GM18507 (cell line): ENCODE measurements at places on chromosomes 1 and 21.

DNA sequence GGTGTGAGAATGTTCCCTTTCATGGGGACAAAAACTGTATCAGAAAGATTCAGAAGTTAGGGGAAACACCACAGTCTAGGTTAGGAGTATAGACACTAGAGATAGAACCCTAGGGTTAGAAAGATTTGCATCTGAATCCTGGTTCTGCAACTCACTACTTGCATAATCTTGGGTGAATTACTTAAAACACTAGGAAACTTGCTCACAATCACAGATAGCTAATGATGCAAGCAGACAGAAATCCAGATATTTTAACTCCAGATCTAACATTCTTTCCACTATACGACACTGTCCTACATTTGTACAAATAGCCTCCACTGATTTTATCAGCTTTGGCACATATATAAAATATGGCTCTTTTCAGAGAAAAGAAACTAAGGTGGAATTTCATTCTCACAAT is 30.8 kb upstream of the GLIS1 start:
- DNase-seq, result no peak

DNA sequence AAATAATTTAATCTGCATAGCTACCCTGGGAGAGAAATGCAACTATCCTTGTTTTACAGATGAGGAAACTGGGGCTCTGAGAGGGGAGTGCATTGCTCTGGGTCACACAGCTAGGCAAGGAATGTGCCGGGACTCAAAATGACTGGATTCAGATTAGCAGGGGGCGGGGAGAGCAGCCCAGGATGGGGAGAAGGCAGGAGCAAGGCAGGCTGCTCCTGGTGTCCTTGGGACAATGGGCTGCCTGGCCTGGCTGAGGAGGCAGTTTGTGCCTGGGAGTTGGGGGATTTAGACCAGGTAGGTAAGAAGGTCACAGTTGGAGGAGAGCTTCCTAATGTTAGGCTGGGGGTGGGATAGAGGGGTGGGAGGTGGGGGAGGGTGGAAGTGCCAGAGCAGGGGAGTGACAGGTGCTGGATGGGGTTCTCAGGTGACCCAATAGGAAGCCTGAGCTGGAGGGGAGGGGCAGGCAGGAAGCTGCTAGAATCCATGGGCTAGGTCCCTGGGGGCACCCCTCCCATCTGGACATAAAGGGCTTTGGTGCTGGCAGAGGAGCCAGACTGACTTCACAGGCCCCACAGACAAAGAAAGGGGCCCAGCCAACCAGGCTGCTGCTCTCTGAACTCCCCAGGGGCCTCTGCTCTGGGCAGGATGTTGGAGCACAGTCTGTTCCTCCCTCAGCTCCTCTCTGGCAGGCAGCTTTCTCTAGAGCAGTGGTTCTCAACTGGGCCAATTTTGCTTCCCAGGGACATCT is 29.0 kb downstream of the TRIM62 start:
- DNase-seq, result no peak

DNA sequence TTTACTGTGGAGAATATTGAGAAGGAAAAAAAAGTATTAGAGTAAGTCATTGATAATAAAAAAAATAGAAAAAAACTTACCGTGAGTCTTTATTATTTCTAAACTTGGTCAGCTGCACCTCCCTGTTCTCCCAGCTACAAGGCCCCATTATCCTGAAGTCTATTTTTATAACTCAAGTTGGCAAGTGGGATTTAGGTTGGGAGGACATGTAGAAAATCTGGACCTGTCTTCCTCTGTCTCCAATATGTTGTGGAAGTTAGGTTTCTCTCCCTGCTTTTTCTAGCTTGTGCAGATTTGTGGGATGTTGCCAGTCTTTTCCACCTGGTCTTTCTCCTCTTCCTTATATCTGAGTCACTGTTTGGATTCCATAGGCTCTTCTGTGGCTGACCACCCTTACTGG is 361.4 kb downstream of the HLX start:
- no peak for DNase-seq

DNA sequence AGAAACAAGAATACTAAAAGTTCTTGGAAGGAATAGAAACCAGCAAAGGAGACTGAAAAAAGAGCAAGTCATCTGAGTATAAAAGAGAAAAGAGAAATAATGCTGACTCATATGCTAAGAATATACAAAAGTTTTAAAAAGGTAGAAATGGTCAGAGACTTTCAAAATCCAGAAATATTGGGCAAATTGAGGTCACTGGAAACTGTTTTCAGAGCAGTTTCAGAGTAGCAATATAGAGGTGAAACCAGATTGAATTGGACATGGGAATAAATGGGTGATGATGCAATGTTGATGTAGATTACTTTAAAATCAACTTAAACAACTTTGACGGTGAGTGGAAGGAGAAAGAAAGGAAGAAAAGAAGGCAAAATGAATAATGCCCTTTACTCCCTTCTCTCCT is 1.8 kb upstream of the RPS6KC1 start:
- no peak for DNase-seq

GRCh38 chr1:100229681-100230443 is 19.8 kb downstream of the DBT start:
- DNase-seq, result no peak

DNA sequence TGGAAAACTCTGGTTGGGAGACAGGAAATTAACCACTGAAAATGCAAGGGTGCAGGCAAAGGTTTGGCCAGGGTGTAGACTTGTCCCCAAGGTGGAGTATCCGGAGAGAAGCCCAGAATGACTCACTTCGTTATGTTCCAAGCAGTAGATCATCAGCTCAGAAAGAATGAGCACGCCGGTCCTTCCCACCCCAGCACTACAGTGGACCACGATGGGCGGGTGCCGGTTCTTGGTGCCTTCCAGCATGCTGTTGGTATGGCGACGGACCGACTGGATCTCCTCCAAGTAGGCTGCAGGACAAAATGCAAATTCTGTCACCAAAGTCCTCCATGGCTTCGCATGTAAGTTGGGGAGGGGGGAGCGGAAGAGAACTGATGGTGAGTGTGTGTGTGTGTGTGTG is 83.4 kb downstream of the SMYD2 start:
- no peak for DNase-seq

DNA sequence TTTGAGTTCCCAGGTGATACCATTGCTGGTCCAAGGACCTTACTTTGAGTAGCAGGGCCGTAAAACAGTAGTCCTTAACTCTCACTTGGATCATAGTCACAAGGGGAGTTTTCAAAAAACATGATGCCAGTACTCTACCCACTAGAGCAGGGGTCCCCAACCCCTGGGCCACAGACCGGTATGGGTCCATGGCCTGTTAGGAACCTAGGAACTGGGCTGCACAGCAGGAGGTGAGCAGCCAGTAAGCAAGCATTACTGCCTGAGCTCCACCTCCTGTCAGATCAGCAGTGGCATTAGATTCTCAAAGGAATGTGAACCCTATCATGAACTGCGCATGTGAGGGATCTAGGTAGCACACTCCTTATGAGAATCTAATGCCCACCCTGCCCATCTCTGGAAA is 39.7 kb upstream of the KCNQ4 start:
- DNase-seq, result no peak

GRCh38 chr1:197915260-197915861 is 1.8 kb upstream of the LHX9 start:
- no peak for DNase-seq

- DNase-seq, result no peak
Measured at GRCh38 chr1:153633161-153633753, 609 bp upstream of the CHTOP start.

- DNase-seq, result peak; percentile 73
Measured at GRCh38 chr1:40818264-40818961, 34.8 kb downstream of the KCNQ4 start.

DNA sequence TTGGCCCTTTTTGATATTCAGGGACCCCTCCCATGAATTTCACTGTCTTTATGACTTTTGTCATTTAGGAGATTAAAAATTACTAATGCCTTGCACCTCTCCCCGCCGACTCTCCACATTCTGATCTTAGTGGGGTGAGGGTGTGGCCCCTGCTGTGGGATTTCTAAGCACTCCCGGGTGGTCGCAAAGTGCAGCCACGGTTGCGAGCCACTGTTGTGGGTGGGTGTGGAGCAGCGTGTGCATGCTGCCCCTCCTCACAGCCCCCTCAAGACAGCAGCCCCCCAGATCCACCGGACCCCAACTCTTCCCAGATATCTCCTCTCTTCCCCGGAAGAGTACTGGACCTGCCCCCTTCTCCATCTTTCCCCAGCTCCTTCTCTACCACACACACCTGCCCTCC is 66.6 kb upstream of the EFHD2 start:
- no peak for DNase-seq

GRCh38 chr21:44918581-44919033 is 2.1 kb downstream of the ITGB2 start:
- DNase-seq, result no peak

DNA sequence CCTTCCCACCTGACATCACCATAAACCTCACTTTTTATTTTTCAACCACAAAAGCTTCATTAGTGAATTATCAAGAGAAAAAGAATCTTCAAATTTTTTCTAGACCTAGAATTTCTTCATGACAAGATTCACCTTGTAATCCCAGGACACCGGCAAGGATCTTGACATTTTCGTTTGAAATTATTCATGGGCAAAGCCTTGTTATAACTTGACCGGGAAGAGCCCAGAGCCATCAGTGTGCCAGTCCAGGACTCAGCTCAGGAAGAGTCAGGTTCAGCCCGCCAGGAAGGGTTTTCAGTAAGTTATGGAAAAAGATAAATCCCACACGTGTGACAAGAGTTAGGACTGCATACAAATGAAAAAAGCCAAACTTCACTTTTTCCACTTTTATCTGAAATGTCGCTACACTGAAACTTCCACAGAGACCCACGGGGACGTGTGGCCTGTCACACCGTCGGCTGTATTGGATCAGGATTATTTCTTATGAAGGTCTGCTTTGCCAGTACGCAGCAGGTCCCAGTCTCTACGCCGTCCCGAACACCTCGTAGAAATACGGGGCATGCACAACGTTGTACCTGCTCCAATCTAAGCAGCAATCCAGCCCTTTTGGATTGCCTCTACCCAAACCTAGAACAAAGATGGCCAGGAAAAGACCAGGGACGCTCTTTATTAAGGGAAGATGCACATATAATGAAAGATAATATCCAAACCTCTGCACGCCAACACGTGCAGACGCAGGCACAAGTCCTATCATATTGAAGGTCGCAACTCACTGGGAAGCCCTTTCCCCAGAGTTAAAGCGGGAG is 916 bp downstream of the F3 start:
- no peak for DNase-seq

DNA sequence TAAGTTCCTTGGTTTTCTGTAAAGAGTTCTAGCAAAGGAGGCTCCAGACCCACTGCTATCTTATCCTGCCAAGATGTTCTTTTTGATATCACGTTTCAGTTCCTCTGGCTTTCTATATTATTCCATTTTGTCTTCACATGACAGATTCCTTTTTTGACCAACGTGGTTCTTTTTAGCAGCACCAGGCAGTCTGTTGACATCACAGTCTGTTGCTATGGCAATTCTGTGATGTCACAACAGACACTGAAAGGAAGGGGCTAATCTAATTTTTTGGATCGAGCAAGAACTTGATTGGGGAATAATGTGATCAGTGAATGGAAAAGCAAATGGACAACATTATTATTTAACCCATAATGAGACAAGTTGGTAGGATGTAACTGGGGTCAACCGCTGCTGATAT is 64.5 kb upstream of the GOLT1A start:
- DNase-seq, result no peak

DNA sequence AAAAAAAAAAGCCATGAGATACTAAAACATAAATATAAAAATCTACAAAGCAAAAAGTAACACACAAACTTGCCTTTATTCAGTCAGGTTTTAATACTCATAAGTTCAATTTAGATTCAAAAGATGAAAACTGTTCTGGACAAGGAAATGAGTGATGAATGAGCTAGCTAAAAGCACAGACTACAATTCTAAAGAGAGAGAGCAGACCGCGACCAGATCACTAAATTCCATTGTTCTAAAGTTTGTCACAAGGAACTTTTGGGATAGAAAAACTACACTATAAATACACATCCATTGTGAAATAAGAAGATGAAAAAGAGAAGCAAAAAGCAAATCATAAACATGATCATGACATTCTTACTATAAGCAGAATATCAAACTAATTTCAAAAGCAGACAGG is 1.7 kb downstream of the ODF2L start:
- no peak for DNase-seq

GRCh38 chr21:14541841-14542490 is 4.1 kb downstream of the SAMSN1 start:
- DNase-seq, result no peak

DNA sequence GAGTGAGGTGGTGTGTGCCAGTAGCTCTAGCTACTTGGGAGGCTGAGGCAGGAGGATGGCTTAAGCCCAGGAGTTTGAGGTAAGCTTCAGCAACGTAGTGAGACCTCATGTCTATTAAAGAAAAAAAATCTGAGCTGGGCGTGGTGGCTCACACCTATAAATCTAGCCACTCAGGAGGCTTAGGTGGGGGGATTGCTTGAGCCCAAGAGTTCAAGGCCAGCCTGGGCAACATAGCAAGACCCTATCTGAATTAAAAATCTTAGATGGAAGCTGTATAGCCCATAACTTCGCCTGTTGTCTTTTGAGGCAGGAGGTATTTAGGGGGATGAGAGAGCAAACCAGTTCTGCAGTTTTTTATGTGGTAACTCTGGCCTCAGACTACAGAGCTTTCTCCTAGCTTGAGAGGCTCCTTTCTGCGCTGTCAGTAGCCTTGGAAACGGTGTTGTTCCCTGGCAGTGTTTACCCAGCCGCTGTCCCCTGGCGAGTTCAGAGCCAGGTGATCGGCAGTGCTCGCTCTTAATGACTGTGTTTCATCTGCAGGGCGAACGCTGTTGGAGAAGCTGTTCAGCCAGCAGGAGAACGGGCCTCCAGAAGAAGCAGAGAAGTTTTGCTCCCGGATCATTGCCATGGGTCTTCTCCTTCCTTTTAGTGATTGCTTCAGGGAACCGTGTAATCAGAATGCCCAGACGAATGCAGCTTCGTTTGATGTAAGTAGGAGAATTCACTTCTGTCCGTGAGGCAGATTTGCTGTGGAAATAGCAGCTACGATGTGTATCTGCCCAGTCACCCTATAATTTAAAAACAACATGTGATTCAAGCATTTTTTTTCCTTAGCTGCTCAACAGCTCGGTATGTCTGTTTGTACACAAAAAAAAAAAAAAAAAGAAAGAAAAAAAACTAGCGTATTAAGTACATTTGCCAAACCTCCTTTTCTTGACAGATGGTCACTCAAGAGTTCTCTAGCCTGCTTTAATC is 31.2 kb downstream of the FMN2 start:
- no peak for DNase-seq

DNA sequence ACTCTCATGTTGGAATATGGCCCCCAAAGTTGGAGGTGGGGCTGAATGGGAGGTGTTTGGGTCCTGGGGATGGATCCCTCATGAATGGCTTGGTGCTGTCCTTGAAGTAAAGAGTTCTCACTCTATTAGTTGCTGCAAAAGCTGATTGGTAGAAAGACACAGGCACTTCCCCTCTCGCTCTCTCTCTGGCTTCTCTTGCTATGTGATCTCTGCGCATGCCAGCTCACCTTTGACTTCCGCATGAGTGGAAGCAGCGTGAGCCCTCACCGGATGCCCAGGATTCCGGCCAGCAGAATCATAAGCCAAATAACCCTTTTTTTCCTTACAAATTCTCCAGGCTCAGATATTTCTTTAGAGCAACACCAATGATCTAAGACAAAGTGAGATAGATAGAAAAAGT is 20.9 kb upstream of the CCSAP start:
- no peak for DNase-seq
